Vein endothelial cell (primary cell): ENCODE measurements at places on chromosomes 7 and 10. TPM values are rescaled to one million over a fixed set of nuclear protein-coding genes. Genes with fewer than 3 reads are reported as not detected.

VWDE gene
- not detected in 2 replicates for total RNA-seq

RBM20 gene
- under 0.01 and 0.10 TPM in 2 replicates for total RNA-seq

ADIRF gene
- 10.0 and 11.4 TPM in 2 replicates for total RNA-seq

SPACDR gene
- 0.33 and 0.48 TPM in 2 replicates for total RNA-seq

PNLIPRP2 gene
- total RNA-seq: not detected in 2 replicates

IGF2BP3 gene
- total RNA-seq: 111 and 128 TPM in 2 replicates

STEAP2 gene
- total RNA-seq: 2.3 and 8.8 TPM in 2 replicates

TRIM50 gene
- total RNA-seq: not detected in 2 replicates

COPG2 gene
- total RNA-seq: 35.3 and 37.1 TPM in 2 replicates

ANKRD30A gene
- under 0.01 TPM in 1 of 2 replicates, not detected in the other for total RNA-seq

TRIL gene
- total RNA-seq: 1.8 and 4.2 TPM in 2 replicates
